SJSA1 (cell line): ENCODE measurements at places on chromosomes 4 and X. TPM values are rescaled to one million over a fixed set of nuclear protein-coding genes. Genes with fewer than 3 reads are reported as not detected.

GRCh38 chrX:150050387-150050786 is 112.1 kb upstream of the EOLA2 start:
- no peak for DNase-seq

Gene SUV39H1
- total RNA-seq: 9.4 and 17.6 TPM in 2 replicates

GRCh38 chr4:161949946-161950725 is 213.7 kb downstream of the FSTL5 start:
- no peak for DNase-seq

Gene HHIP
- 8.8 and 15.9 TPM in 2 replicates for total RNA-seq

- DNase-seq: no peak
Measured at GRCh38 chr4:155094201-155094820, 114.1 kb upstream of the NPY2R start.

DNA sequence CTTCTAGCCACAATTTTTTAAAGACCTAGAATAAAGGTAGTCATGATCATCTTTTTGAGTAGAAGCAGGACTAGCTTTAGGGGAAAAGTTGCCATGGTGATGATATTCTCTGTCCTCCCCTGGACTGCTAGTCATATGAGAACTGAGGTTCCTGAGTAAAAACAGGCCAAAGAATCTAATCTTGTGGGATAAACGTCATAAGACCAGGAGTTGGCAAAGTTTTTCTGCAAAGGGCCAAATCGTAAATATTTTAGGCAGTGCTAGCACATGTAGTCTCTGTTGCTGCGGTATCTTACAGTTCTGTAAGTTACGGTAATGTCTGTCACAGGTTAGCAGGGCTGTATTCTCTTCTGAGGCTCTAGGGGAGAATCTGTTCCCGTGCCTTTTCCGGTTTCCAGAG is 3.4 kb downstream of the PRPS2 start:
- DNase-seq: no peak

GRCh38 chrX:134683351-134684005 is 25.2 kb upstream of the PLAC1 start:
- no peak for DNase-seq

DNA sequence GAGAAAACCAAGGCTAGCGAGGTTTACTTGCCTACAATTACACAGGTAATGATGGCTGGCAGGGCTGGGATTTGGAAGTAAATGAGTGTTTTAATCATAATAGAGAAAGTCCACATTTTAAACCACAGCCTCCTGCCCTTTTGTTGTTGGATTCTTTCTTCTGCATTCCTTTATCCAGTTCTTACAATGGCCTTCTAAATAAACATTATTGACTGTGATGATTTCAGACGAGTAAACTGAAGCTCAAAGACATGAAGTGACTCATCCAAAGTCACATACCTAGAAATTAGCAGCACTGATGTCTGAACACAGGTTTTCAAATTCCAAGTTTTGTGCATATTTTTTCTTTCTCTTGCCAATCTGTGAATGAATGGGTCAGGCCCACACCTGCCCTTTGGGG is 51.2 kb upstream of the C1QTNF7 start:
- no peak for DNase-seq

- DNase-seq: peak; percentile 53
Measured at GRCh38 chr4:83639849-83640493, 104.1 kb downstream of the GPAT3 start.

Gene NUDT11
- total RNA-seq: 12.2 and 12.3 TPM in 2 replicates

Gene TLR2
- total RNA-seq: not detected in 2 replicates

DNA sequence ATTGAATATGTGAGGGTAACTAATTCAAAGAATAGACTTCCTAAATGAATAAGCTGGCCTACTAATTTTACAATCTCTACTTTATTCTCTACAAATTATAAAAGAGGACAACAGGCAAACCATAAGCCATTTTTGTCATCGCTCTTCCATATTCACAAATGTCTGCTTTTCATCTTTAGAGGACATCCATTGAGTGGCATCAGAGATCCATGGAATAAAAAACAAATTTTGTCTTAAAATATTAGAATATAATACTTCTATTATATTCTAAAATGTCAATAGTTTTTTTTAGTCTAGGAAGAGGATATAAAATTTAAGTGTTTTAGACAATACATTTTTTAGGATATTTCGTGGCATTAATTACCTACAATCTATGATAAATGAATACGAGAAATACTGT is 300.9 kb upstream of the TACR3 start:
- no peak for DNase-seq

Gene CLDN22
- total RNA-seq: not detected in 2 replicates

DNA sequence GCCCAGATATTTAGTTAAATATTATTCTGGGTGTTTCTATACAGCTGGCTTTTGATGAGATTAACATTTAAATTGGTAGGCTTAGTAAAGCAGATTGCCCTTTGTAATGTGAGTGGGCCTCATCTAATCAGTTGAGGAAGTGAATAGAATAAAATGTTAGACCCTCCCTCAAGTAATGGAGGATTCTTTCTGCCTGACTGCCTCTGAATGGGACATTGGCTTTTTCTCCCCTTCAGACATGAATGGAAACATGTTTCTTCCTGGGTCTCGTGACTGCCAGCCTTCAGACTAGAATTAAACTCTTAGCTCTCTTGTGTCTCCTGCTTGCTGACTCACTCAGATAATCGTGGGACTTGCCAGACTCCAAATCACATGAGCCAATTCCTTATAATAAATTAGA is 266.7 kb downstream of the INPP4B start:
- no peak for DNase-seq

DNA sequence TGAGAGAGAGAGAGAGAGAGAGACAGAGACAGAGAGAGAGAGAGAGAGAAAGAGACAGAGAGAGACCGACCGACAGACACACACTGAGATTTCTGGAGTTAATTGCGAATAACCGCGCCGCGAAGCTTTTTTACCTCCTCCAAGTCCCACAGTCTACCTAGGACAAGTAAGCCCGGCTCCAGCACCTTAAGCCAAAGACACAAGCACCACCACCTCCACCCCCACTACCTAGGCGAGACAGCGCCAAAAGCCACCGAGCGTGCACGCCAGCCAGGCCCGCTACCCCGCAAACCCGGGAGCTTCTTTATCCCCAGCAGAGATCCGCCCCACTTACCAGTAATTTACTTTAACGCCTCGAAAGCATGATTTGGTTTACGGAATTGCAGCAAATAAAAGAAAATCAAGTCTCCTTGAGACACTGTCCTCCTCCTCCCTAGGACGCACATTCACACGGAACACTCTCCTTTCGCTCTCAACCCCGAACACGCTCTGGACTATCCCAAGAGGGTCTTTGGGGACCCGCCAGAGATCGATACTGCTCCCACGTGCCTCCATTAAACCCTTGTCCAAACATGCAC is 649.6 kb upstream of the DIPK2B start:
- no peak for DNase-seq
